ENCODE measurements at places on chromosomes 16 and 17.

GRCh38 chr16:54253118-54253517, 33.5 kb downstream of the IRX3 start:
- no peak for DNase-seq

DNA sequence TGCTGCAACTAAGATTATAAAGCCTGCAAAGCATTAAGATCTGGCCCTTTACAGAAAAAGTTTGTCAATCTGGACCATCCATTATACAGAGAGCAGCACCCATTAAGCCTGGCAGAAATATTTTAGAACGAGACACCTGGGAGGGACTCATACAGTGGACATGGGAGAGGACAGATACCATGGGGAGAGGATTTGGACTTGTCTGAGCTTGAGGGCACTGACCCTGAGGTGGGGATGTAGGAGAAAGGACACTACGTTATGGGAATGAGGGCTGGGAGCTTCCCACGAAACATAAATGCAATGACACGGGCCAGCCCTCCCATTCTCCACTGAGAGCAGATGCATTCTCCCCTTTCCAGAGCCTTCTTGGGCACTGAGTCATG, 6.2 kb downstream of the RUSF1 start:
- DNase-seq, result no peak

GRCh38 chr16:13134836-13135235, 233.4 kb downstream of the SHISA9 start:
- no peak for DNase-seq

- no peak for DNase-seq
Observed at GRCh38 chr16:86396422-86396821, 113.9 kb upstream of the FOXF1 start.

DNA sequence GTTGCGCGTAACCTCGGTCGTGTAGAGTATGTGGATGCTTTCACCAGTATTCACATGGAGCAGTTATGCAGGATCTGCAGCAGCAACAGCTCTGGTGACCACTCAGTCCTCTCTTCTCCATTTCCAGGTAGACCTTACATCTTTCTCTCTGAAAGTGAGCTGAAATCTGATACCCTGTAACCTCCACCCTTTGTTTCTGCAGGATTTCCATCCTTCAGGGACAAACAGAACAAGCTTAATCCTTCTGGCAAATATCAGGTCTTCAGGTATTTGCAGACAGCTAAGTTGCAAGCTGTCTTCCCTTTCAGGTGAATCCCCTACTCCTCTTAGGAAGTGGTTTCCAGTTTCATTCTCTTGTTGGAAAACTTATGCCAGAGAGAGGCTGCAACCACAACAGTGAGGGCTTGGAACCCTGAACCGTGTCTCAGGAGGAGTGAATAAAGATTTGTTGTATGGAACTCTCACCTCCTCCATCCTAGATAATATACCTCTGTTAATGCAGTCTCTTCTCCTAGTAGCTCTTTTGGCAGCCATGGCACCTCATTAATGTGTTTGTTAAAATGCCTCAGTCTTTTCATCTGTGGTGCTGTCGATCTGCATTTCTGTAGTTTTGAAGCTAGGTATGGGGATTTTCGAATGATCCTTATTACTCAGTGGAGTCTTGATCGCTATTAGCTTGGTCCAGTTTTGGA, 172.5 kb downstream of the PRKCA start:
- no peak for DNase-seq

GRCh38 chr17:27608328-27609230, 22.4 kb upstream of the LGALS9 start:
- DNase-seq, result no peak

- no peak for DNase-seq
Observed at GRCh38 chr17:51445946-51446345, 185.6 kb downstream of the UTP18 start.

- DNase-seq, result no peak
Observed at GRCh38 chr17:14198575-14198974, 38.1 kb downstream of the CDRT15 start.

DNA sequence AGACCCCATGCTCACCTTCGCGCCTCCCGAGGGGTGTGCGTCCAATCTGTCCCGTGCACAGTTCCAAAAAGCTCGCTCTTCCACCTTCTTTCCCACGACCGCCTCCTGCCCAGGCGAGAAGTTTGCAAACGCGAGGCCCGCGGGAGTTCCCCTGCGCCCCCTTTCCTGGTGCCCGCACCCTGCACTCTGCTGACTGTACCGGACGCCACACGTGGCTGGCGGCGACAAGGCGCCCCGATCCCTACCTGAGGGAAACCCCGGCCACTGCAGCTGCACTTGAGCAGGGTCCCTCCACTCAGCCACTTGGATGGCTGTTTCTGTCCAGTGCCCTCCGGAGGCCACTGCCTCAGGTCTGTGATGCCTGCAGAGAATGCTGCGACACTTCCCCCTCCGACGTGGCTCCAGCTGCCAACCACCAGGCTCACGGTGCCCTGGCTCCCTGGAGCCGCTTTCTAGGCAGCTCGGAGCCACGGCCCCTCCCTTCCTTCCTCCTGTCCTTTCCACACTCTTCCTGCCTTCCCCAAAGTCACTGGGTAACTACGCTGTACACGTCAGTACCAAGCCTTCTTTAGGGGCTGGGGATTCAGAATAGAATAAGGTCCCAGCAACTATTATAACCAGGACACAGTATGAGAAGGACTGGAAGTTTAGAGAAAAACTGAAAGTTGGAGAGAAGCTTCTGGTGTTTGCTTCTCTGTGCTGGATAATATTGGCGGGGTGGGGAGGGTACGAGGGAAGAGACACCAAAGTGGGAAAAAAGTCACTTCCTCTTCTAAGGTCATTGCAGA, at the start of gene MLKL:
Gene MLKL, minus strand, starts transcription at position 425 of the 788 bp plus-strand sequence. CDS start 5,105 bp downstream, outside the sequence.
- DNase-seq, result peak; percentile 25

GRCh38 chr16:72937360-72937759, 110.6 kb downstream of the ZFHX3 start:
- DNase-seq, result no peak

- no peak for DNase-seq
Observed at GRCh38 chr17:78144736-78145641, 1.2 kb upstream of the C17orf99 start.

DNA sequence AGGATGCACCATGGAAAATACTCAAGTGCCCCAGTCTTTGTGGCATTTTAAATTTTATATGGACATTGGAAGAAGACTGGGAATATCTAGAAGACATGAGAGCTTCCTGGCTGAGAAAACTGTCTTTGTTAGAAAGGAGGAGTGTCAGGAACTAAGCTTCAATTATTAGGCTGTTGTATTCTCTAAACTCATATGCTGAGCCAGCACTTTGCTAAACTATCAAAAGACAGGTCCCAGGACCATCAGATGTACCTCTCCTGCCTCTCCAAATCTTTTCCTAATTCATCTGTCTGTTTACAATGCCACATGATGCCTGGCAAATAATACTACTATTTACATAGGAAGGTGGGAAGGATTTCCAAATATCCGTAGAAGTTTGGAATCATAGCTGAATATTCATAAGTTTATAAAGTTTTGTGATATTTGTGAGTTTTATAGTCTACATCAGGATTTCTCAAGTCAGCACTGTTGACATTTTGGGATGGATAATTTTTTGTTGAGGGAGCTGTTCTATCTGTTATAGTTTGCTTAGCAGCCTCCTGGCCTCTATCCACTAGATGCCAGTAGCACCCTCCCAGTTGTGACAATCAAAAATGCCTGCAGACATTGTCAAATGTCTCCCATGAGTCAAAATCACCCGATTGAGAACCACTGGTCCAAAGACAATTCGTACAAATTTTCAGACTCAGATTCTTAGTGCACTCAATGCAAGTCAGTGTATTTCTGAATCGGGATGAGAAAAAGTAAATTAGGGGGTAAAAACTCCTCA, 61.2 kb upstream of the NETO2 start:
- no peak for DNase-seq

GRCh38 chr16:70454222-70455034, at the start of gene FCSK:
TSS of gene FCSK (plus strand) at chr16:70454595. CDS start at chr16:70463191, 8,596 bp downstream.
- peak; percentile 89 for DNase-seq

DNA sequence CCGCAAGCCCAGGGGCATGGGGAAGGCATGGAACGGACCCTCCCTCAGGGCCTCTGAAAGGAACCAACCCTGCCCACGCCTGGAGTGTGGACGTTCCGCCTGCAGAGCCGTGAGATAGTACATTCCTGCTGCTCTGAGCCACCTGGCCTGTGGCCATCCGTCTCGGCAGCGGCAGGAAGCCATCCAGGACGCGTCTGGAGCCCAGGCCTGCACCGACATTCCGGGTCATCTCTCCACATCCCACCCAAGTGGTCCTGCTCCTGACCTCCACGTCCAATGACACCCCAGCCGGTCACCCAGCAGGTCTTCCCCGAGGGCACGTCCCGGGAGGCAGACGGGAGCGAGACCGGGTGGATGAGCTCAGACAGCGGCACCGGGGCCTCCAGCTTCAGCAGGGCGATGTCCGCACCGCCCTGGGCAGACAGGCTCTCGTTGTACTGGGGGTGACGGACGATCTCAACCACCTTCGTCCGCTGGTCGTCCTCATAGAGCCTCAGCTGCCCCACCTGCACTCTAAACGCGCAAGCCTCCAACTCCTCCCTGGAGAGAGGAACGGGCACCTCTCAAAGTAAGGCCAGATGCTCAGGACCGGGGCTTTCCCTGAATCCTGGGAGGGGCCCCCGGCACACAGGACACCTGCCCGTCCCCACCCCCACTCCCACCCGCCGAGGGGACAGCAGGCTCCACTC, 21.3 kb upstream of the UBE2I start:
- no peak for DNase-seq

DNA sequence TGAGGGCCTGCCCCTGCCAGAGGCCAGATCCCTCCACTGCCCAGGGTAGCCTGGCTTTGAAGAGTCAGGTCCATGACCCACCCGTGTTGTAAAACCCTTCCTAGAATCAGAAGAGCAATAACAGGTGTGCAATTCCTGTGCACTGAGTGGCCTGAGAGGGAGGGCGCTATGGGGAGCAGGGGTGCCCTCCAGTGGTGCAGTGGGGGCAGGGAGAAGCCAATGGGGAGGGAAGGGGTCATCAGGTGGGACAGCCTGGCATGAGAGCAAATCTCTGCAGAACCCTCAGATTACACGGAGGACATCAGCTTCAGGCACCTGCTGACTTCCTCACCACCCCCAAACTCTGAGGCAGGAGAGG, 72.9 kb upstream of the ZNF469 start:
- no peak for DNase-seq

DNA sequence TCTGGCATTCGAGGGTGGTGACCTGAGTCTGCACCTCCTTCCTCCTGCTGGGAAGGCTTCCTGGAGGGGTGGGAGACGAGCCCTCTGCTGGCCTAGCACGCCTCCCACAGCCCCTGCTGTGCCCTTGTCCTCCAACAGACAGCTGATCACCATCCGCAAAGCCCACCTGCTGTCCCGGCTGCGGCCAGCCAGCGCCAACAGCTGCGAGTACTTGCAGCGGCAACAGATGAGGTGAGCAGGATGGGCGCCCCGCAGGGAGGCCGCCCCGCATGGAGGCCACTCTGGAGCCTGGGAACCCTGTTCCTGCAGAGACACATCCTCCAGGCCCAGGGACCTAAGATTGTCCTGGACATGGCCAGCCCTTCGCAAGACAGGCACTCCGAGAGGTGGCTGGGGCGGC, 21.6 kb downstream of the UBALD1 start:
- DNase-seq, result peak; percentile 61

DNA sequence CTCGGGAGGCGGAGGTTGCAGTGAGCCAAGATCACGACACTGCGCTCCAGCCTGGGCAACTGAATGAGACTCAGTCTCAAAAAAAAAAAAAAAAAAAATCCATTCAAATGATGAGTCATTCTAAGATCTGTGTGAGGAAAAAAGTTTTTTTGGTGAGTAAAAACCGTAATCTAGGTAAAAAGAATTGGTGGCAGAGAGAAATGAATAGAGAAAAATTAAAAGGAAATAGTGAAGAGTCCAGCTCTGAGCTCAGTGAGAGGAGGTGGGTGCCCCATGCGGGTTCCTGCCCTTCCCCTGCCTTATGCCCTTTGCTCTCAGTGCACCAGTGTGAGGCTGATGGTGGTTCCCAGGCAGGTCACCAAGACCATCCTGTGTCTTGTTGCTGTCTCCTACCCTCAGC, 20.9 kb downstream of the GAN start:
- DNase-seq, result no peak

GRCh38 chr17:8927395-8927794, 38.1 kb downstream of the PIK3R5 start:
- no peak for DNase-seq

- peak; percentile 17 for DNase-seq
Observed at GRCh38 chr17:65742403-65743307, 181.2 kb upstream of the AXIN2 start.

GRCh38 chr17:40093580-40094201, 6.7 kb downstream of the NR1D1 start:
- no peak for DNase-seq

DNA sequence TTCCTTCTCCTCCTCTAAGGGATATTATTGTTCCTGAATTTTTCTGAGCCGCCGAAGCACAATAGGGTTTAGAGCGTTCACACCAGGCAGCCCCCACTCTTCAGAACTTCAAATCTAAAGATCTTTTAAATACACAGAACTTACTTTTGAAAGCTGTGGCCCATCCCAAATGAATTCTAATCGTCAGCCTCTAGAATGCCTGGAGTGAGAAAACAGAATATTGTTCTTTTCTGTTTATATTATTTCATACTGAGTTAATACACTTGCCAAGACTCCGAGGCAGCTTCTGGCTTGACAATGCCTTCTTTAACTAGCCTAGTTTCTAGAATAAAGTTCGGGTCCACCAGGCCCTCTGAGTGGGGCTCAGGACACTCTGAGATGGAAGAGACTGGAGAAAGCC, 405.6 kb downstream of the WWOX start:
- no peak for DNase-seq

DNA sequence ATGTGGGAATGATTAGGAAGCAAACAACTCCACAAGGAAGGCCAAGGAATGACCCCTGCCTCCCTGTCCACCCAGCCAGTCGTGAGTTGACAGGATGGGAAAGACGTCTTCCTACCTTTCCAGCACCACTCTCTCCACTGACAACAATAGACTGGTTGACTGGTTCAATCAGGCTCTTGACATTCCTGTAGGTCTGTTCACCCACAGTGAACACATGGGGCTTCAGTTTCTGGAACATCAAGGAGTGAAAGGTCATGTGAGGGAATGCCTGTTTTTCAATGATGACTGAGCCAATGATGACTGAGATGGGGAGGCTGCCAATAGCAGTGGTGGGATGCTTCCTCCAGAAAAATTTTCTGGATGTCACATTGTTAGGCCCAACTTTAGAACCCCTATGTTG, 9.6 kb downstream of the MYO19 start:
- DNase-seq, result no peak

- no peak for DNase-seq
Observed at GRCh38 chr17:65956814-65957213, 235.1 kb downstream of the CEP112 start.

DNA sequence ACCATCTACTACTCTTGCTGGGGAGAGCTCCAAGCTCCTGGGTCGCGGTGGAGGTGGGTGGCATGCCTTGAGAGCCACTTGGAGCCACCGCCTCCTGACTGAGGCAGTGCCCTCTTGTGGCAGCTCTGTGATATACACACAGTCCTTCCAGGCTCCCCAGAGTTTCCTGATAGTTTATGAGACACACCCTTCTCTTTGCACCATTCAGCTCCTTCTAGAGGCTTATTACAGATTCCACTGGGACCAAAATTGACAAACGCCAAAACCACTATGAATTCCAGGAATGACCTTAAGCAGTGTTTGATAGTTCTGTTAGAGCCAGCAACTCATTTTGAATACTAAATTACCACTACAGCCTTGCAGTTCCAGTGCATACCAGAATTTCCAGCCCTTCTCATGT, 170.1 kb upstream of the CDH13 start:
- DNase-seq, result peak; percentile 76

- peak; percentile 57 for DNase-seq
Observed at GRCh38 chr16:31427441-31428278, 500 bp downstream of the COX6A2 start.

All from NCI-H82 (cell line).